Stimulated activated CD4-positive, alpha-beta T cell treated with anti-CD3 and anti-CD28 coated beads, Interleukin-4, amount 100 ng/mL, for 1 hour (primary cell): ENCODE measurements at places on chromosomes 5 and 9.

GRCh38 chr5:150663936-150664335 is 2.9 kb downstream of the MYOZ3 start:
- no peak for DNase-seq

DNA sequence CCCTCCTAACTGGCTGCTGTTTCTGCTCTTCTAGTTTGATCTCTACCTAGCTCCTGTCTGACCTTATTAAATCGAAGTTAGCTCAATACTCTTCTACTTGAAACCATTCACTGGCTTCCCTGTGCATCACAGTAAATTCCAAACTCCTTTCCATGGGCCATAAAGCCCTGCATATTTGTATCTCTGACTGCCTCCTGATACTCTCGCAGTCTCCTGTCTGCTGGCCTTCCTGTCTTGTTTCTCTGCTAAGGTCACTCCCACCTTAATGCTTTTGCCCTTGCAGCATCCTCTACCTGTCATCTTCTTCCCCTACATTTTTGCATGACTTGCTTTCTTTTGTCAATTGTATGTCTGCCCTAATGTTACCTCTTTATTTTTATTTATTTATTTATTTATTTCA is 44.8 kb downstream of the SNCAIP start:
- DNase-seq: no peak

GRCh38 chr9:127130235-127130634 is 7.8 kb upstream of the ANGPTL2 start:
- no peak for DNase-seq

GRCh38 chr5:130720355-130720754 is 444.7 kb downstream of the HINT1 start:
- no peak for DNase-seq

GRCh38 chr5:122498163-122498562 is 186.1 kb downstream of the SNCAIP start:
- DNase-seq: no peak

- no peak for DNase-seq
Measured at GRCh38 chr5:145210020-145210419, 625.1 kb downstream of the PRELID2 start.

DNA sequence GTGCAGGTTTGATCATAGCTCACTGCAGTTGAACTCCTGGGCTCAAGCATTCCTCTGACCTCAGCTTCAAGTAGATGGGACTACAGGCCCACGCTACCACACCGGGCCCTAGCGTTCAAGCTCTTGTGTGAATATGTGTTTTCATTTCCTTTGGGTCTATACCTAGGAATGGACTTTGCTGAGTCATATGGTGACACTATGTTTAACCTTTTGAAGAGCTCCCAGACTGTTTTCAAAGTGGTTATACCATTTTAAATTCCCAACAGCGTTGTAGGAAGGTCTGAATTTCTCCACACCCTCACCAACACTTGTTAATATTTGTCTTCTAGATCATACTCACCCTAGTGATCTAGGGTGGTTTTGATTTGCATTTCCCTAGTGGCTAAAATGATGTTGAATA is 33.5 kb downstream of the FAF2 start:
- DNase-seq: no peak

DNA sequence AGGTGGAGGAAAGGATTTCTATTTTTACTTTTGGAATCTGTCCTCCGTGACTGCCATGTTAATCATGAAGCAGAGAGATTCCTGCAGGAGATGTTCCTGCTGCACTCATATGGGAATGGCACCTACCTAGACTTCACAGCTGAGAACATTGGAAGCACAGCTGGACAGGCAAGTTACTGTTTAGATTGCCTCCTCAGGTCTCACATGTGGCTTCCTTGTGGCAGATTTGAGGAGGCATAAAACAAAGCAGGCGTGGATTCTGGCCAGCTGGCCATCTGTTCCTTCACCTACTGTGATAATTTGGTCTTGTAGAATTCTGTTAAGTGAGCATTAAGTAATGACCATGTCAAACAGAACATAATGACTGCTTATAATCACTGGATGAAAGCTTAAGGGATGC is 193.4 kb downstream of the EDIL3 start:
- DNase-seq: no peak

- DNase-seq: no peak
Measured at GRCh38 chr5:72467461-72467860, 39.7 kb downstream of the ZNF366 start.

- no peak for DNase-seq
Measured at GRCh38 chr5:40260361-40260760, 419.4 kb upstream of the PTGER4 start.

DNA sequence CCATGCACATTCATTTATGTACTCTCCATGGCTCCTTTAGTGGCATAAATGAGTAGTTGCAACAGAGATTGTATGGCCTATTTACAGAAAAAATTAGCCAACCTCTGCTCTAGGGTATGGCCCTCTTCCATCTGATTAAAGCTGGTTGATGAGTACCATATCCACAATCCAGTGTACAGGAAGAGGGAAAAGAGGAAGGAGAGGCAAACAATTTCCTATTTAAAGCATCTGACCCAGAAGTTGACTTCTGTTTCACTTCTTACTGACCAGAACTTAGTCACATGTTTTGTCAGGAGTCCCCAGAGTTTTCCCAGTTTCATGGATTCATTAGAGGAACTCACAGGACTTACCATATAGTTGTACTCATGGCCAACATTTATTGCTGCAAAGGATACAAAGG is 68.6 kb upstream of the STARD4 start:
- DNase-seq: no peak

GRCh38 chr5:170151097-170151831 is 45.6 kb downstream of the FOXI1 start:
- no peak for DNase-seq
